Hematopoietic multipotent progenitor cell treated with erythropoietin and hydrocortisone succinate and interleukin-3 and kit ligand, for 4 days (in vitro differentiated cells): ENCODE measurements at places on chromosomes 5 and 9.

- no peak for DNase-seq
Observed at GRCh38 chr5:42632354-42632900, 124.2 kb upstream of the CCDC152 start.

- DNase-seq, result no peak
Observed at GRCh38 chr9:13411791-13412190, 132.3 kb upstream of the MPDZ start.

DNA sequence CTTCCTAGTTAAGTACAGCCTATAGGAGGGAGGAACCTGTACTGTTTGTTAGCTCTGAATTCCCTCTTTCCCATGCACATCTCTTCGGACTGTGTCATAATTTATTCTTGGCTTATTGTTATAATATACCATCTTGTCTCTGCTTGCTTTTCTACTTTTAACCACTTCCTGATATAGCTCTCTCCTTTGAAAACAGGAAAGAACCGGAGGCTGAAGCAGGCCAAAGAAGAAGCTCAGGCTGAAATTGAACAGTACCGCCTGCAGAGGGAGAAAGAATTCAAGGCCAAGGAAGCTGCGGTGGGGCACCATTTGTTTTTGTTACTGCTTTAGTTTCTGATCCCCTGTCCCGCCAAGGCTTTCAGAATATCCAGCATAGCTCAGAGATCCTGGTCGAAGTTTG is 4.8 kb downstream of the ATP6V1G1 start:
- peak; percentile 87 for DNase-seq

GRCh38 chr9:102237094-102237493 is 498.6 kb upstream of the GRIN3A start:
- DNase-seq, result no peak

DNA sequence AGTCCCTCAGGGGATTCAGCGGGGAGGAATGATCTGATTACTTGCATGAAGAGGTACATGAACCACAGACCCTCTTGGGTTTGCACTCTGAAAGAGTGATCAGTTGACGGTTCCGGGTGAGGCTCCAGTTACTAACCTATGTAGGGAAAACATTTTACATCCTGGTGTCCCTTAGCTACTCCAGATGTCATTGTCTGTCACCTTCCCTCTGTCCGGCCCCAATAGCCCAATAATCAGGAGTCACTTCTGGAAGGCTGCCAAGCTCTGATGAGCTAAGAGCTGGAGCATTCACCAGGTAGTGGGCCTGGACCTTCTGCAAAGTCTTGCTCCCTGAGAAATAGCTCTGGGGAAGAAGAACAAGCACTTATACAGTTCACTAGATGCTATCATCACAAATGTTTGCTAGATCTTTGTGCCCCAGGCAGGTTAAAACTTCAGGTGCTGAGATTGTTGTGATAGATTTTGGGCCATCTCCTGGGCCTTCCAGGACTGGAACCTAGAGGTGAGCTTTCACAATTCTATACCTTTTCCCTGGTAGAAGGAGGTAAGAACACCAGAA is 64.5 kb downstream of the ENTREP1 start:
- no peak for DNase-seq

DNA sequence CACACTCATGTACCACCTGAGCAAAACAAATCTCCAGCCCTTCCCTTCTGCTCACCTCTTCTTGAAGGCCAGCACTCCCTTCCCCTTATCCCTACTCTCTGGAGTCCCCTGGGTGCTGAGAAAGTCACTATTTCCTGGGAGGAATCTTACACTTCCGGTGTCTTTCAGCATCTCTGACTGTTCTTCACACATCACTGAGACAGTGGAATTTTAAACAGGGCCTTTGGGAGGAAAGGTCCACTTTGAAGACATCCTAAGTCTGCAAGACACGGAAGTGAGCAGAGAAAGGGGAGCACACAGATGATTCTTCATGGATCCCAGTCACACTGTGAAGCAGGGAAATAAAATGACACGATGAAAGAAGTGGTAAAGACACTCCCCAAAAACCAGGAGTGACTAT is 25.6 kb downstream of the FRMD3 start:
- no peak for DNase-seq

DNA sequence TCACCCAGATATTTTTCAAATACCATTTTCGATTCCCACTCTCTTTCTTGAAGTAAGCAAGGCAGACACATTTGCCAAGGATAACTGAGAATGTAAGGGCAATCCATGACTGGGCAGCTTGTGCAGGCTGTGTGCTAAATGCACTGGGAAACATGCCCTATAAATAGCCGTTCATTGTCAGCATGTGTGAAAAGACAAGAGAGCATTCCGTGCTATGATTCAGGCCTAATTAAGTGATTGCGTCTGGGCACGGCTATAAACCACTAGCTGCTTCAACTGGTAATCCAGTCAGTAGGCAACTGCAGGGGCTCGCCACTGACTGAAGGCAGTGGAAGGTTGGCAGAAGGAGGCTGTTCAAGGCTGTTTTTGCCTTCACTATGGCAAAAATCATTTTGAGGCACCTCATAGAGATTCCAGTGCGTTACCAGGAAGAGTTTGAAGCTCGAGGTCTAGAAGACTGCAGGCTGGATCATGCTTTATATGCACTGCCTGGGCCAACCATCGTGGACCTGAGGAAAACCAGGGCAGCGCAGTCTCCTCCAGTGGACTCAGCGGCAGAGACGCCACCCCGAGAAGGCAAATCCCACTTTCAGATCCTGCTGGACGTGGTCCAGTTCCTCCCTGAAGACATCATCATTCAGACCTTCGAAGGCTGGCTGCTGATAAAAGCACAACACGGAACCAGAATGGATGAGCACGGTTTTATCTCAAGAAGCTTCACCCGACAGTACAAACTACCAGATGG is at the start of gene HSPB3:
Gene HSPB3 (plus strand): TSS at position 287 of the 745 bp plus-strand sequence. CDS start 91 bp downstream, at position 378.
- DNase-seq, result no peak

- DNase-seq, result peak; percentile 51
Observed at GRCh38 chr9:72596451-72597180, 75.2 kb downstream of the TMC1 start.

- no peak for DNase-seq
Observed at GRCh38 chr5:66982470-66982869, 214.1 kb downstream of the CD180 start.

DNA sequence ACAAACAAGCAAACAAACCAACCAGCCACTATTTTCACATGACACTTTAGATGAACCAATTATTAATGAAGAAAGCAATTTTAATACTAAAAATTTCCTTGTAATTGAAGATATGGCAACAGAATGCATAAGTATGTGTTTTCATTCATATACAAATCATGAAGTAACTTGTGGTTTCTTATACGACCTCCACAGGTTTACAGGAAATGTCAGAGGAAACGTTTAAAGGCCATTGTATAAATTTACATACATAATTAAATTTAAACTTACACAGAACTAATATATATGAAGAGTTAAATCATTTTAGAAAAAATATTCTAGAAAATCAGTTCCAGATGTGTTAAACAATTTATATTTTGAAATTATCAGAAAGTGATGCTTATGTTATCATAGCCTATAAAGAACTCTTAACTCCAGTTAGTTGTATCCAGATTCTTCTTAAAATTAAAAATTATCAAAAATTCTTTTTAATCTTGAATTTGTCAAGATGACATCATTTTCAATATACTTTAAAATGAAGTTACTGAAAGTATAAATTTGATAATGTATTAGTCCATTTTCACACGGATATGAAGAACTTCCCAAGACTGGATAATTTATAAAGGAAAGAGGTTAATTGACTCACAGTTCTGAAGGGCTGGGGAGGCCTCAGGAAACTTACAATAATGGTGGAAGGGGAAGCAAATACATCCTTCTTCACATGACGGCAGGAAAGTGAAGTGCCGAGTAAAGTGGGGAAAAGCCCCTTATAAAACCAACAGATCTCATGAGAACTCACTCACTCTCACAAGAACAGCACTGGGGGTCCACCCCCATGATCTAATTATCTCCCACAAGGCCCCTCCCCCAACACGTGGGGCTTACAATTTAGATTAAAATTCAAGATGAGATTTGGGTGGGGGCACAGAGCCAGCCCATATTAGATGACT is 192.0 kb downstream of the PIK3R1 start:
- no peak for DNase-seq
